Stimulated activated CD8-positive, alpha-beta memory T cell treated with anti-CD3 and anti-CD28 coated beads, Interleukin-4, amount 100 ng/mL, for 4 hours (primary cell): ENCODE measurements at places on chromosomes 13 and 19.

GRCh38 chr19:32222556-32222955 lies 122.9 kb upstream of the ZNF507 start:
- no peak for DNase-seq

- DNase-seq = no peak
These were observed 213.8 kb downstream of the KCTD12 start for GRCh38 chr13:76672420-76672819.

GRCh38 chr19:29674374-29675119 lies 9.3 kb downstream of the PLEKHF1 start:
- DNase-seq = no peak

GRCh38 chr19:13841086-13841961 lies 35.6 kb upstream of the NANOS3 start:
- DNase-seq = no peak

GRCh38 chr13:42991898-42992763 lies at the start of gene EPSTI1:
Gene EPSTI1 (minus strand): TSS chr13:42992241. CDS start chr13:42992165, 76 bp downstream.
- peak; percentile 59 for DNase-seq
